ENCODE measurements at places on chromosomes 5 and 9.

DNA sequence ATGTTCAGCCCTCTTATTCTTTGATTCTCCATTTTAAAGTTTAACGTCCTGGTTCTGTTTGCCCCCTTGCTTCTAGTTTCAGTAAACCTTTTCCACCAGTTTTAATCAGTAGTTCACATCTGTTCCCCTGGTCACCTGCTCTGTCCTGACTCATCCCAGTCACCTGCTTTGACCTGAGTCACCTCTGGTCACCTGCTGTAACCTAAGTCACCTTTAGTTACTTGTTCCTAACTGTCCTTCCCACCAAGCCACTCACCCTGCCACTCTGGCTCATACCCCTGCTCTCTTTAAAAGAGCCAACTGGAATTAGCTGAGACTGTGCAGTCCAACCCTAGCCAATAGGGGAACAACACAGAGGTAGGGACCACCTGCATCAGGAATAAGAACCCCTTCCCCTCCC, 43.0 kb downstream of the SEMA6A start:
- no peak for DNase-seq

DNA sequence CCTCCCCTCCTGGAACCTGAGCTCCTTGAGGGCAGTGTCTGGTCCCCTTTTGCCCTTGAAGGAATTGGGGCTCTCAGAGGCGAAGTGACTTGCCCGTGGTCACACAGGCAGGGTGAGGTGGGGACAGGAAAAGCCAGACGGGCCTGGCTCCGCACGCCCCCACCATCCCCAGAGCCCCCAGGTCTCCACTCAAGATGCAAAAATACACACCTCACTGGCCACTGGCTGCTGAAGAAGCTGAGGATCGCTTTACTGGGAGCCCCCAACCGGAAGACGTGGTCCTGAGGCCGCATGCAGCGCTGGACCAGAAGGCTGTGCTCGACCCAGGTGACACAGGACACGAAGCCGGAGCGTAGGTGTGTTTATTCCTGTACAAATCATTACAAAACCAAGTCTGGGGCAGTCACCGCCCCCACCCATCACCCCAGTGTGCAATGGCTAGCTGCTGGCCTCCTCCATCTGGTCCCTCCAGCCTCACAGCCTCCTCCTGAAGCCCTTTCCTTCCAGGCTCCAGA, 7.6 kb upstream of the AK1 start:
- no peak for DNase-seq

GRCh38 chr9:88143179-88143578, 4.9 kb upstream of the SPATA31C2 start:
- DNase-seq = no peak

DNA sequence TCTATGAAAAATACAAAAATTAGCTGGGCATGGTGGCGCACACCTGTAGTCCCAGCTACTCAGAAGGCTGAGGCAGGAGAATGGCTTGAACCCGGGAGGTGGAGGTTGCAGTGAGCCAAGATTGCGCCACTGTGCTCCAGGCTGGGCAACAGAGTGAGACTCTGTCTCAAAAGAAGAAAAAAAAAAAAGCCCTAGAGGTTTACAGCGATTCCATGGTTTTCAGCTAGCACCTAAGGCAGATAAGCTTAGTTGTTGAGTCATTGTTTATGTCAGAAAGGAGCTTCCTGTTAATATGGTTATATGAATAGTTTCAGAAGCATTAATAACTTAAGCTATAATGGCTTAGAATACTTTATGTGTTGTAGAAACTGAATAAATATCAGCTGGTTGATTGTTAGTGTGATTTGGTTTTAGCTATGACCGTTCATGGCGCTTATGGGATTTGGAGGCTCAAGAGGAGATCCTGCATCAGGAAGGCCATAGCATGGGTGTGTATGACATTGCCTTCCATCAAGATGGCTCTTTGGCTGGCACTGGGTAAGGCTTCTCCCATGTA, 13.0 kb downstream of the RNF183 start:
- no peak for DNase-seq

DNA sequence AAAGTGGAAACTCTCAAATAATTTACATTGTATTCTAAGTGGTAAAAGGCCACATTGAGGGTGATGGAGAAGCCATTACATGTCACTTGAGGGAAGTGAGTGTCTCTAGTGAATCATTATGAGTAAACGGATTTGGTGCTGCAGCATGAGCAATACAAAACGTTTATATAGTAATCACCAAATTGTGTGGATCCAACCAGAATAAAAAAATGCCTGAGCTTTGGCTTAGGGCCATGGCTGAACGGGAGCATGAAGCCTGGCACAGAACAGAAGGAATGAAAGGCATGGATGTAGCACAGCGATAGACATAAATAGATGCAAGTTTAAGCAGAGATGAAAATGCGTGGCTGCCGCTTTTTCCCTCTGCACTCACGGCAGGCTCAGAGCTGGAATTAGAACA, 58.3 kb downstream of the PTTG1 start:
- DNase-seq = no peak

- DNase-seq = no peak
Measured at GRCh38 chr5:179190851-179191505, 130.8 kb downstream of the ZNF354C start.

DNA sequence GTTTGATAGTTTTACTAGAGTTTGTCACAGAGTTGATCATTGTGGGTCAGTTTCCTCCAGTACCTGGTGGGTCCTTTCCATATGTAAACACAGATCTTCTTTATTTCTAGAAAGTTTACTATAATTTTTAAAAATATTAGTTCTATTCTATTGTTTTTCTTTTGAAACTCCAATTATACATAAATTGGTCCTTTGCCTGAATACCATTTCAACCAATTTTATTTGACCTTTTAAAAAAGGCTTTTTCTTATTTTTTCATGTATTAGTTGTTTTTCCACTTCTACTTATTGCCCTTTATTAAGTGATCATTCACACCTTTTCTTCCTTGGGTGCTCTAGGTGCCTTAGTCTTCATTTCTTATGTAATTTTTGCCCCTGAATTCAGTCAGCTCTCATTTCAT, 33.0 kb upstream of the MUSK start:
- DNase-seq = no peak
